Stimulated activated CD8-positive, alpha-beta memory T cell treated with anti-CD3 and anti-CD28 coated beads, Interleukin-2, amount 100 ng/mL, for 1 hour (primary cell): ENCODE measurements at places on chromosomes 5 and 9.

DNA sequence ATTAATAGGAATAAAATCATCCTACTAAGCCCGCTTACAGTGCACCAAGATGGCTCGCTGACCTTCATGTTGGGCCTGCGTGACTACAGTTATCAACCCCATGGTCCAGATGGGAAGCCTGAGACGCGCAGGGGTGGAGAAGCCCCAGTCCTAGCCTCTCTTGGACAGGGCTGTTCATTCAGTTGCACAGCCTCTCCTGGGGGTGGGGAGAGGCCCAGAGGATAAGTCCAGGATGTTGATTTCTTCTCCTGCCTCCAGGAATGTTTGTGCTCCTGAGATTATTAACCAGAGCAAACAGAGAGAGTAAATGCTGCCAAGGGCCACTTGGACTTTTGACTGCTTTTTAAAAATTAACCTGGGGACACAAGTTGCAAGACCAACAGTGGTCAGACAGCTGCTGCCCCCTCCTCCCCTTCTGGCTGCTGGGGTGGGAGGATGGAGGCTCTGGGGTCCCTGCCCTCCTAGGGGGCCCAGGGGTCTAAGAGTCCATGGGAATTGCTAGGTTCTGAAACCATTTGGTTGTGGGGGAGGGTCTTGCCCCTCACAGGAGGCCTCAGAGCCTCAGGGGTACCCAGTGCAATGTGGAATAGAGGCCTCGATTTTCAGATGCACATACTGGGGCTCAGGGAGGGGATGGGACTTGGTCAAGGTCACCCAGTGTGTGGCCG, 2.8 kb upstream of the AMBP start:
- no peak for DNase-seq

DNA sequence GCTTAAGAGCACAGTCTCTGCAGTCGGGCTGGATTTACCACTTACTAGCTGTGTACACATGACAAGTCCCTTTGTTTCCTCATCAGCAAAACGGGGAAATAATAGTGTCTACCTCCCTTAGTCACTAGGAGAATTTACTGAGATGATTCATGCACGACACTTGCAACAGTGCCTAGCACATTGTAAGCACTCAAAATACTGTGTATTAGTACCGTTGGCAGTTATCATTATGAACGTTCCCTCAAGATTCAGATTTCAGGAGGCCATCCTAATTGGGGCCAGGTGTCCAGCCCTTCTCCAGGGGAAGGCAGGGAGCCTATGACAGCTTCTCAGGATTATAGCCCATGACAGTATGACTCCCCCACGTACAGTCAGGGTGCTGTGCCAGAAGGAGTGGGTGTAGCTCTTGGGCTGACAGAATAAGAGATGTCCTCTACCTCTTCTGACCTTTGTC, 164.3 kb downstream of the DOCK2 start:
- no peak for DNase-seq

GRCh38 chr9:105656131-105656921, 5.9 kb upstream of the TAL2 start:
- DNase-seq = no peak

- no peak for DNase-seq
These were observed at the start of gene SLC28A3 for GRCh38 chr9:84340535-84340934. SLC28A3 (minus strand) TSS chr9:84340758; CDS start chr9:84340633, 125 bp downstream.

DNA sequence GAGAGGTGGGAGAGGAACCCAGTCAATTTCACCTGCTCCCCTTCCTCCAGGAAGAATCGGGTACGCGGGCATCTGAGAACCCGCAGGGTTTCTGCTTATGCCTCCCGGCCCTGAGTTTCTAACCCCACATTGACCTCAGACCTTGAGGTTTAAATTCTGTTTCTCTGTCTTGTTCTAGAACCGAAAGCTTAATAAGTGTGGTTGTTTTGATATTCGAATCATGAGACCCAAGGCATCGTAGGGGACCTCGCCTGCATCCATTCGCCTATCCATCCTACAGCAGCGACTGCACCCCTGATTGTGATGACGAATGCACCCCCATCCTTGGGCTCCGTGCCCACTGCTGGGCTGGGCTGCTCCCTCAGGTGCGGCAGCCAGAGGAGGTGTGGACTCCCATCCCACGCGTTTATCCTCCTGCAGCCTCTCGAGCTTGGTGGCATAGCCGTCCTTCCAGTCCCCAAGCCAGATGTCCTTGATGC, 80.8 kb upstream of the IER5L start:
- DNase-seq = no peak

GRCh38 chr5:124524552-124525232, 221.7 kb downstream of the ZNF608 start:
- no peak for DNase-seq

DNA sequence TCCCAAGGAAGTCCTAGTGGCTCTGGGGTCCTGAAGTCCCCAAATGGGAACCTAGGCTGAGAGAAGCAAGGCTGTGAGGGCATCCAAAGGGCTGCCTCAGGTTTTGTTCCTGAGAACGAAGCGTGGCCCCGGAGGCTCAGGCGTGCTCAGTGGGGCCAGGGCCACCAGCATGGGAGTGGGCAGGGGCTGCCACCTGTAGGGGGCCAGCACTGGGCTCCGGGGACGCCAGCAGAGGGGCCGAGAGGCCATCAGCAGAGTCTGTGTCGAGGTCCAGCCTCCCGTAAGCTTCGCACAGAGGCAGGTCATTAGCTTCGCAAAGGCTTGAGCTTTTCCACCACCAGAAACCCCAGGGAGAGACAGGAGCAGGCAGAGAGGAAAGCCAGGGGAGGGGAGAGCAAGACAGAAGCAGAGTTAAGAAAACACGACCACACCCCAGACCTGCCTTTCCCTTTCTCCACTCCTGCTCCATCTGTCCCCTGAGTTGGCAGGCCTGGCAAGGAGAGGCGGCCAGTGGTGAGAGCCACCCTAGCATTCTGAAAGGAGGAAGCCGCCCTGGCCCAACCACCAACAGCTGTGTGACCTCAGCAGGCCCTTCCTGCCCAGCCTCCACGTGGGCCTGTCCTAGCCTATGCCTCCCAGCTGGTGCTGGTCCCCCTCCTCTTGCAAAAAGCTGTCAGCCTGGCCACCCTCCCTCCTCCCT, 5.5 kb upstream of the SURF6 start:
- no peak for DNase-seq

GRCh38 chr9:136644593-136645351, 17.9 kb upstream of the EGFL7 start:
- peak; percentile 53 for DNase-seq

DNA sequence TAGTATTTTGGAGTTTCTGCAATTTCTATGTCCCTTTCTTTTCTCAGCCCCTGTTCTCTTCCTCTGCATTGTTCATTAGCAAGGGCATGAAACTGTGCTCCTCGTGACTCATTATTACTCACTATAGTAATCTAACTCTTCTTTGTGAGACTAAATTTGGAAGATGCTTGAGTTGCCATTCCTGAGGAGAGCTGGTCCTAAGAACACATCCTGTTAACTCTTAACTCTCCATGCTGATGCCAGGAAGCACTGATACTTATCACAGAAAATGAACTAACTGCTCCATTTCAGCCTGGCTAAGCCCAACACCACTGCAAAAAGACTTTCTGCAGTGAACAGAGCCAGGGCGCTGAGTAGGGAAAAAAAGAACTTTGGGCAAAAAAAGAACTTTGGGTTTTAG, 10.6 kb upstream of the CSNK1A1 start:
- no peak for DNase-seq

DNA sequence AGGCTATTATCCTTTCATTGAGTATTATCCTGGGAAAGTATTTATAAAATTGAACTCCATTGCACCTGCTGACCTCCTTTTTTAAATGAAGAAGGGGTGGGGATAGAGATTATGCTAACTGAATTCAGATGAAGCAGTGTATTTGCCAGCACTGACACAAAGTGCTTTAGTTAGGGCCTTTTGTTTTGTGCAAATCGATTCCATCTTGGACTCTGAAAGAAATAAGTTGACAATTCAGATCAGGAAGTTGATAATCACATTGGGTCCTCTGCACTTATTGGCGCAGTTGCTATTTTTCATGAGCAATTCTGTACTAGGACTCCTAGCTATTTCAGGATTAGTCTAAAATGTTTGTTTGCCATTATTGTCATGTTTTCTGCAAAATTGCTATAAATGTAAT, 101.6 kb upstream of the FSD1L start:
- DNase-seq = no peak

DNA sequence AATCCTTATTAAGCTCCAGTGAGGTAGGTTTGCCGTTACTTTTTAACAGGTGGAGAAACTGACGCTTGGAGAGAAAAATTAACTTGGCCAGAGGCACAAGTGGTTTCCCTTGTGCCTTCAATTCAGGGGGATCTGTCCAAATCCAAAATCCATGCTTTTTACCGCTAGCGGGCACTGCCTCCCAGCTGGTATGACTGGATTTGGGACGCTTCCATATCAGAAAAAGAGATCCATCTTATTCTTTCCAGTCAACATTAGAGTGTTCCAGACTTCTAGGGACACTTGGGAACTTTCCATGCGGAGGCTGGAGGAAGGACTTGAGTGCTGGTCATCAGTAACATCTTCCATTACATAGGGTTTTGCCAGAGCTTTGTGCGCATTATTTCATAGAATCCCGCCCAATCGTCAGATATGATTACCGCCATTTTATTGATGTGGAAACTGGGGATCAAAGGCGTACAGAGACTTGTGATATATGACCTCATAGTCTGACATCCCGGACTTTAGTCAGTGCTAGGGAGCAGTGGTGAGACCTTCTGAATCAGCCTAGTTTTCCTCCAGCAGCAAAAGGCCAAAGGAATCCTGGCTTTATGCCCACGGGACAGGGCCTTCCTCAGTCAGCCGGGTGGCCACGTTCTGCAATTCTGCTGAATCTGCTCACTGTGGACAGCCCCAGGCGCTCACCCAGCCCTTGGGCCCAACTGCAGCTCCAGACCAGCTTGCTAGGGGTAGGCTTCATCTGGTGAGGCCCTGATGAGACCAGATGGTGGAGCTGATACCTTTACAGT, 1.1 kb upstream of the GNPDA1 start:
- no peak for DNase-seq

DNA sequence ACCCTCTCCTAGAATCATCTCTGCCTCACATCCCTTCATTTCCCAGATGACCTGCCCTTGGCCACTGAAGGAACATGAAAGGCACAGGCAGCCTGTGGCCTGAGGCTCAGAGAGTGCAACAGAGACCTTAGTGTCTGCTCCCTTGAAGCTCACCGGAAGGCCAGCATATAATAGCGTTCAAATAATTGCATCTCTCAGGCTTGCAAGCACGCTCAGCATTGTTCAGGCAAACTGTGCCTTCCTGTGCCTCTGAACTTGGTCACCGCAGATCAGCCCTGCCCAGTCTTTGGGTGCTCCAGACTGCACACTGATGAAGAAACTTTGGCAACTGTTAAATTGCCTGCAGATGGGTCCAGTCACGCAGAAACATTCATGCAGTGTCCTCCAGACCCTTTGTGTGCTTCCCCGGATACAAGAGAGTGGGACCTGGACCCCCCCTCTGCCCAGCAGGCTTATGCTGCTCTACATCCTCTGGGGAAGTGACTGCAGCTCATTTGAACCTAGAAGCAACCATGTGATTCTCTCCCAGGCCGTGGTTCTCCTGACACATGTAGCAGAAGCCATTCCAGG, 216.0 kb upstream of the ANKRD55 start:
- DNase-seq = no peak

GRCh38 chr9:101791938-101792337, 53.5 kb upstream of the GRIN3A start:
- no peak for DNase-seq

DNA sequence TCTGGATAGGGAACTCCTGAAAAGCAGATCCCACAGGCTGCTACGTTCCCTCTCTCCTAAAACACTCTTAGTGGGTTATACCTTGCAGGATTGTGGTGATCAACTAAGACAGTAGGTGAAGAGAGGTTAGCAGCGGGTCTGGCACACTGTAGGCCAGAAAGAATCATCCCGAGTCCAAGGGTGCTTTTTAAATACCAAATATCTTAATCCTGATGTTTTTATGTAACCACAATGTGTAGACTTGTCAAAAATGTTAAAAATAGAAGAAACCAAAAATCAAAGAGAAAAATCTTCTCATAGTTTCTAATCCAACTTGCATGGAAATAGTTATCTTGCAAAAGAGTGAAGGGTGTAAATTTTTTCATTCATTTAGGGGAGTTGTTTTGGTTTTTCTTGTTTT, 52.3 kb upstream of the IFNK start:
- DNase-seq = no peak

- DNase-seq = no peak
These were observed 25.9 kb downstream of the ZDHHC11B start for GRCh38 chr5:758698-759053.

DNA sequence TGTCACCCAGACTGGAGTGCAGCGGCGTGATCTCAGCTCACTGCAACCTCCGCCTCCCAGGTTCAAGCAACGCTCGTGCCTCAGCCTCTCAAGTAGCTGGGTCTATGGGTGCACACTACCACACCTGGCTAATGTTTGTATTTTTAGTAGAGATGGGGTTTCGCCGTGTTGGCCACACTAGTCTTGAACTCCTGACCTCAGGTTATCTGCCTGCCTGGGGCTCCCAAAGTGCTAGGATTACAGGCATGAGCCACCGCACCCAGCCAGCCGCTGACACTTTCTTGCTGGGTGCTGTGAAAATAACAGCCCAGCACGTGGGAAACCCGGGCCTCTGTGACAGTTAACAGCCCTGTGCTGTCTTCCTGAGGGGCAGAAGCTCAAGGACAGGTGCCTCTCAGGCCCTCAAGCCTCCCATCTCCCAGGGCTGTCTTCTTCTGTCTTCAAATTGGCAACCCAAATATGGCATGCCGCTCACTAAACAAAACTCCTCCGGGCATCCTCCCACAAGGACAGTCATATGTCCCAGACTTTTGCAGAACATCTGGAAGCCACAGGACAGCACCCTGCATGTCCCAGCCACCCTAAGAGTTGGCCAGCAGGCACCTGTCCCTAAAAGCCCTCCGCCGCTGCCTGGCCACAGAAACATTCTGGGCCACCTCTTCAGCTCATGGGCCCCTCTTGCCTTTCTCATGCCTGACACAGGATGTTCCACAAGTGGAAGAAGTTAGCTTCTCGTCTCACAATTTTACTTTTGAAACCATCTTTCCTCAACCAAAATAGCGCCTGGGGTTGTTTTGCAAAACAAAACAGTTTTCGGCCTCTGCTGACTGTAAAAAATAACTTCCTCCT, 233.6 kb downstream of the SYK start:
- no peak for DNase-seq

DNA sequence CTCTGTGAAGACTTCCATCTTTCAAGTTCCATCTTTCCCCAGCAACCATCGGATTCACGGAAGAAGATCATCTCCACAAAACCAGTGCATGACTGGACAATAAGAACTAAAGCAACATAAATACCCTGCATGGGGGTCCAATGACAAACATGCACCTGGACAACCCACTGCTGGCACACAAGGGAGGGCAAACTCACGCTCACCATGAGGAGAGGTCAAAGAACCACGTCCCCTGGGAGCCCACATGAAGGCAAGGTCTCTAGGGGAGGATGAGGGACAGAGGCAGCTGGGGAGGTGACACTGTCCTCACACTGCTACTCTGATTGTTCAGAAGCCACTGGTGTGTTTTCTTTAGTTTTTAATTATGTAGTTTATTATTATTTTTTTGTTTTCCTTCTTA, 190.8 kb downstream of the MED10 start:
- no peak for DNase-seq

GRCh38 chr5:64497386-64497785, 8.4 kb upstream of the RGS7BP start:
- DNase-seq = no peak
